ENCODE measurements at places on chromosomes 16 and 17.
A peak's percentile ranks its signal among the peaks of the same experiment; 100 is the strongest.

GRCh38 chr17:2013994-2014317, 11.2 kb downstream of the RTN4RL1 start:
- DNase-seq: no peak

DNA sequence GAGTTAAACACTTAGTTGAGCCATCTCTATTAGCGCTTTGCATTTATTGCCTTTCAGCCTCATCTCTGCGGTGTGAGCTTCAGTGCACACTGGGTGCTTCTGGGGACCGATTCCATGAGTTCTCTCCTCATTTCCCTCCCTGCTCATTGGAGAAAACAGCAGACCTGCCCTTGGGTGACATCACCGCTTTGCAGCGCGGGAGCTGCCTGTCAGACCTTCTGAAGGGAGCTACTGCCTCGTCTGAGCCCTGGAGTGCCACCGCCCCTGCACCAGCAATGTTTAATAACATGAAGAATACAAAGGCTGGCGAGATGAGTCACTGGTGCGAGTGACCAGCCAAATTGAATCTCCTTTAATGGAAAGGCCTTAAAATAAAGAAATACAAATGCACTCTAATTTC, 30.2 kb upstream of the CPPED1 start:
- no peak for DNase-seq

DNA sequence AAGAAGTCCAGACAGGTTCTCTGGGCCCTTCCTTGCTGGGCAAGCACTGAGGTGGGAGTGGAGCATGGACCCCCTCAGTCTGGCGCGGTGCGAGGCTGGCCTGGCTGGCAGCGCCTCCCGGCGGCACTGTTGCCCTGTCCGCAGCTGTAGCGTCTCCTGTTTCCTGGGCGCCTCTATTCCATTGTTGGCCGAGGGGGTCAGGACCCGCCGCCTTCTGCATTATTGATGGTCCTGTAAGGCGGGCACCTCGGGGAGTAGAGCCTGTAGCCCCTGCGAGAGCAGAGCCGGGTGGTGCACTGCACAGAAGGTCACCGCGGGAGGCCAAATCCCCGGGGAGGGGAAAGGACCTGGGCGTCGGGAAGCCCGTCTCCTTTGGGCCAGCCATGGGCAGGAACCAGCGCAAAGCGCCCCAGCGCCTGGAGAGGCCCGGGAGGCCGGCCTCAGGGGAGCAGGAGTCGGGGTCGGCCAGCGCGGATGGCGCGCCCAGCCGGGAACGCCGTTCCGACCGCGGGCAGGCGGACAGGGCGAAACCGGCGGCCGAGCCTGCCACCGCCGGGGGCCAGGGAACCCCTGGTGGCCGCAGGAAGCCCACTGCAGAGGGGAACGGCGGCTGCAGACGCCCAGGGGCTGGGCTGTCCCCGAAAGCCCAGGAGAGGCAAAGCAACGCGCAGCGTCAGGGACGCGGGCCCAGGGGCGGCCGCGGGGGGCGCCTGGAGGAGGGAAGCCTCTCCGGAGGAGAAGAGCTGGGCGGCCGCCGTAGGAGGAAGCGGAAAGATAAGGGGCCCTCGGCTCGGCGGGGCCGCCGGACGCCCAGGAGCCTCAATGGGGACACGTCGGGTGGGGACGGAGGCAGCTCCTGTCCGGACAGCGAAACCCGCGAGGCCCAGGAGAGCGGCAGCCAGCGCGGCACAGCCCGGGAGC, at the start of gene MYO15B:
TSS of gene MYO15B (plus strand) at position 126 of the 921 bp plus-strand sequence. CDS start at position 384, 258 bp downstream.
- DNase-seq: no peak

DNA sequence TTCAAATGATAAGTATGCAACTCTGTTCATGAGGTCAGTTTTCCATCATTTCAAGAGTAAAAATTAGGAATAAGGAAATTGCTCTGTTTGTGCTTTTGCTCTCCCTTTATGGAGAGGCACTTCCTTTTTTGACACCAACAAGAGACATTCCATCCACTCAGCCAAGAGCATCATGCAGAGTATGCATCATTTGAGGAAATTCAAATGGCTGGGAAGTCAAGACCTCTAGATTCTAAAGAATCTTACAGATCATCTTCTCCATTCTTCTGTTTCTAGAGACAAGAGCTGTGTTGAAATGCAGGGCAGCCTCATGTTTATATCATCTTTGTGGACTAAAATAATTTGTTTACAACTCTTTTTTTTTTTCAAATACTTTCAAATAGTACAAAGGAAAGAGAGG, 669.4 kb downstream of the CDH11 start:
- DNase-seq: no peak

DNA sequence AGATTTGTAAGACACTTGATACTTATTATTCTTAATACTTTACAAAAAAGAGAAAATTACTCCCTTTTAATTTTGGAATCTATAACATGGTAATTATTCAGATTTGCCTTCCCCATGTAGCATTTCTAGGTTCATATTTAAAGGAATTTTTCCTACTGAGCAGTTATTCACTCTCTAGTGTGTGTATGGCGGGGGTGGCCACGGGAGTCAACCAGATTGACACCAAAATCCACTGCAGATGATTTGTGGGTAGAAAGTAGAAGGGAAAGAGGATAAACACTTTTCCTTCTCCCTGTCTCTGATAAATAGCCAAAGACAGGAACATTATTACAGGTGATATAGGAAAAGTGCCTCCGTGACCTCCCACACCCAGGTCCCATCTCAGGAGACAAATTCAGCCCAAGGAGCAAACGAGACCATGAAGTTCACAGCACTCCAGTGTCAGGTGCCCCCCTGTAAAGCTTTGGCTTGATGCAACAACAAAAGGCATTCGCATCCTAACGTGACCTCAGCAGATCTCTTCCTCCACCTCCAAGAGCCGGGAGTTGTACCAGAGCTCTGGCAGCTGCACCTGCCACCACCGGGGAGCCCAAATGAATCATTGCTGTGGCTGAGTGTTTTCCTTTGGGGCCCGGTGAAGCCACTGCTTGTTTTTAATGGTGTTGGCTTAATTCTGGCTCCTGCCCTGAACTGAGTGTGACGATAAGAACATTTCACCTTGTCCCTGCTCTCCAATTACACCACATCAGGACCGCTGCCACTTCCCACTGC, 92.7 kb upstream of the NOL11 start:
- no peak for DNase-seq

DNA sequence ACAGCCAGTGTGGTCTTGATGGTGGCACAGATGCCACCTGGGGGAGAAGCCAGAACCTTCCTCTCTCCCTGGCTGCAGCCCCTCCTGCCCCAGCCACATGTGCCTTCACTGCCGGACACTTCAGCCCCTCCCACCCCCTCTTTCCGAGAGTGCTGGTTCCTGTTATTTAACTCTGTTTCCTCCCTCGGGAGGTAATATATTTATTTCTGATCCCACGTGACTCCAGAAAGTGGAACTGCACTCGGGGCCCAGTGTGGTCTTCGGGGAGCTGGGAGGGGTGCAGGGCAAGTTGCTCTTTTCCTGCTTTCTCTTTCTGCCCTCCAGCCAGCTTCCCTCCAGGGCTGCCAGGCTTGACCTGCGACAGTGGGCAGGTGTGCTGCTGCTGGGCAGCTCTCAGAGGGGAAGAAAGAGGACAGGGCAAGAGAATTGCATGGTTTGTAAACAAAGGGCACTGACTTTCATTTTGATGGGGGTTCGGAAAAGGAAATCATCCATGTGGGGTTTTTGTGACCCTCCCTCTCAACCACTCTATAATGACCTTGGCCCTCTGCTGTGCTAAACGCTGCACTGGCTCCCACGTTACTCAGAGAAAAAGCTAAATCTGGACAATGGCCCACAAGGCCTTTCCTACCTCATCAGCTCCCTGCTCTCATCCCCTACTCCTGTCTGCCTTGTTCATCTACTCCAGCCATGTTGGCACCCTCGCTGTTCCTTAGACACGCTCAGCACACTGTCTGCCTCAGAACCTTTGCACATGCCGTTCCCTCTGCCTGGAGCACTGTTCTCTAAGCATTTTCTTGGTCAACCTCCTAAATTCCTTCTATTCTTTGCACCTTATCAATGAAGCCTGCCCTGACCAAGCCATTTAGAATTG, 8.2 kb upstream of the CIITA start:
- DNase-seq: peak; percentile 28

- DNase-seq: no peak
Observed at GRCh38 chr17:2395258-2396181, 5.3 kb downstream of the MNT start.

DNA sequence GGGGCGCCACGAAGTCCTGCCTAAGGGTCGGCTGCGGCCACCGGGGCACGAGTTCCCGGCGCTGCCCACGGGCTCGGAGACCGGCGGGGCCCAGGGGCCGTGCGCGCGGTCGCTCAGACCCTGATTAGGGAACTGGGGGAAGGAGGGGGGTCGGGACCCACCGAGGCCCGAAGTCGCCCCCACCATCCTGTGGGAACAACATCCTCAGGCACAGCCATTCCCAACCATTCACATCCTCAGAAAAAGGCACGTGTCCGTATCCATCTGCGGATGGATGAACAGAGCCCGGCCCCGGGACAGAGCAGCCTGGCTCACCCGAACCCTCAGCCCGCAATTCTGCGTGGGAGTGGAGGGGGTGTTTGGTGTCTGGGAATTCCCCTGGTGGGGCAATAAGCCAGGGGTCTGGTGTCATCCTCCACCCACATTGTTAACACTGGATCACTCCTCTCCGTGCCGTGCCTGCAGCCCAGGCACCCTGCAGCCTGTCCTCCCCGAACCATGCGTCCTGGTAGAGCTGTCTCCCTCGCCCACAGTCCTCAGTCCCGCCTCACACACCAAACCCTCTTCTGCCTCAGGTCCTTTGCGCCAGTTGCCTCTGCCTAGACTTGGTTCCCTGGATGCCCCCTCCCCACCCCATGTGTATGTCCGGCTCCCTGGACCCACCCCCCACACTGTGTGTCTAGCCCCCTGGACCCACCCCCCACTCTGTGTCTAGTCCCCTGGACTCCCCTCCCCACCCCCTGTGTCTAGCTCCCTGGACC, 789 bp upstream of the CCDC57 start:
- no peak for DNase-seq

- DNase-seq: no peak
Observed at GRCh38 chr17:27669850-27670249, 38.9 kb downstream of the LGALS9 start.

DNA sequence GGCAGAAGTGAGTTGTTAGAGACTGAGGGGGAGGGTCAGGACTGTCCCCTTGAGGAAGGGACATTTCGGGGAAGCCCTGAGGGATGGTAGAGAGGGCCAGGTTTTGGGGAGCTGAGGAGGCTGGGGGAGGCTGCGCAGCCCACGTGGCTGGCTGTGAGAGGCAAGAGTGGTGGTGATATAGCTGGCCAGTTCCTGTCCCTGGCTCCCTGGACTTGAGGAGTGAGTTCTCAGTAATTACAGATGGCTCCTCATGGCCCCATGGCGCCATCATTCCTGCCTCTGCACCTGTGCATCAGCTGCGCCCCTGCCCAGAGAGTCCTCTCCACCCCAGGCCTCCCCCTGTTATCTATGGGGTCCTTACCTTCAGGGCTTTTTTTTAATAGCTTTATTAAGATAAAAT, 30.3 kb downstream of the MPRIP start:
- no peak for DNase-seq

DNA sequence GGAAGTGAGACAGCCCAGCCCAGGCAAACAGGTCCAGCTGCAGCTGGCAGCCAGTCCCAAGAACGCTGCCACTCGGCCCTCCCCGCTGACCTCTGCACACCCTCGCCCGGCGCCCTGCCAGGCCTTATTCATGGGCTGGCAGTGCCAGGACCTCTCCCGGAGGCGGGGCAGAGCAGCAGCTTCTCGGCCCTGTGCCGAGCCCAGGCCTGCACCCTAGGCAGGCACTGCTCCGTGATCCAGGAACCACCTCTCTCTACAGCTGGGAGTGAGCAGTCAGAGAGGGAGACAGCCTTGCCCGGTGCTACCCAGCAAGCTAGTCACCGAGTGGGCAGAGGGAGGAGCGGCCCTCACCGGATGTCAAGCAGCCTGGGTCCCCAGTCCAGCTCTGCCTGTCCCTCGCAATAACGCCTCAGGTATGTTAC, 79.9 kb upstream of the CBX4 start:
- no peak for DNase-seq

GRCh38 chr16:3637371-3637923, 17.0 kb upstream of the DNASE1 start:
- DNase-seq: no peak

- DNase-seq: no peak
Observed at GRCh38 chr16:78098595-78099270, 721 bp upstream of the WWOX start.

GRCh38 chr16:82105107-82105506, 64.9 kb downstream of the MPHOSPH6 start:
- no peak for DNase-seq

DNA sequence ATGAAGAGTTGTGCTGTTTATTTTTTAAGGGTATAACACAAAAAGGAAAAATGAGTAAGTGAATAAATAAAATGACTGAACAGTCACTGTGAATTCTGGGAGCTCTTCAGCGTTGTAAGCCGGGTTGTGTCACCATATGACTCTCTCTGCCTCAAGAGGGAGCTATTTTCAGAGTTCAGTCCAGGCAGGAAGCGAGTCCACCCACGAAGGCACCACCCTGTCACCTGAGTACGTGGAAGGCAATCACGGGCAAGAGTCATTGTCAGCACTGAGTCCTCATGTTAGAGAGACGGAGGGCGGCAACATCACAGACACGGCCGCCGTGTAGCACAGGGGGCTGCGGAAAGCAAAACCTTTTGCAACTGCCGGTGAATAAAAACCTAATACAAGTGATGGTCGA, 227.6 kb downstream of the UTP18 start:
- DNase-seq: no peak

- no peak for DNase-seq
Observed at GRCh38 chr17:14211801-14212200, 24.9 kb downstream of the CDRT15 start.

DNA sequence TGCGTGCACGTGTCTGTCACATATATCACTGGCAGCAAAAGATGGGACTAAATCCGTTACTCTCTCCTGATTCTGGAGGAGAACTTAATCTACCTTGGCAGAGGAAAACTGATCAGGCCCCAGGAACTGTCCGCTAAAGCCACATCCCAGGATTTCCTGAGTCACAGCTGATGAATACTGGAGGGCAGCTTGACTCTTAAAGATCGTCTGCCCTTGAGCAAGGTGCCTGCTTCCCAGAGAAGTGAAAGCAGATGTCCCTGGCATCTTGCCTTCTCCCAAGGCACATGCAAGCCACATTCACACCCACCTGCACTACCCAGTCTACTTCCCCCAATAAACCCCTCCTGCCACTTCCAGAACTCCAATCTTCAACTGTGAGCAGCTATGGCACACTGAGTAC, 99.8 kb downstream of the CPPED1 start:
- DNase-seq: no peak

GRCh38 chr16:56022818-56023217, 147.6 kb upstream of the CES5A start:
- no peak for DNase-seq

GRCh38 chr16:55500530-55501011, 8.3 kb upstream of the LPCAT2 start:
- DNase-seq: no peak

- no peak for DNase-seq
Observed at GRCh38 chr16:31092330-31092729, 2.3 kb downstream of the VKORC1 start.

- no peak for DNase-seq
Observed at GRCh38 chr16:58511933-58512815, 3.1 kb upstream of the SETD6 start.
